ENCODE measurements at places on chromosomes 1 and 21.
A peak's percentile ranks its signal among the peaks of the same experiment; 100 is the strongest.

- no peak for DNase-seq
These were observed 51.1 kb downstream of the CSMD2 start for GRCh38 chr1:34113887-34114286.

GRCh38 chr1:16172964-16173446 lies 17.1 kb upstream of the EPHA2 start:
- DNase-seq: no peak

- DNase-seq: peak; percentile 60
These were observed 749 bp upstream of the GLUL start for GRCh38 chr1:182392050-182393028.

DNA sequence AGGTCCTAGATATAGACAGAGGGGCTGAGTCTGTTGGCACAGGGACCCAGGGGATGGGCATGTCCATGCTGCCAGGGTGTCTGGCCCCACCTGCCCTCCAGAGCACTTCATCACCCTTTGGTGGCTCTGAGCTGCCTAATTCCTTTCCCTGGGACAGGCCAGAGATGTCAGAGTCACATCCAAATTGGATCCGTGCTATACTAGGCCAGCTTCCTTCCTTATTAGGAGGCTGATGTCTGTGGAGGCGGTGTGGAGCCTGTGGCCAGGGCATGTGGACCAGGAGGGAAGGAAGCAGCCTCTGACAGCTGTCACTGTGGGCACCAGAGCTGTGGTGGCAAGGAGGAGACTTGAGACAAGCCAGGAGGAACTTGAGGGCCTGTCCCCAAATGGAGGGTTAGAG lies 77.7 kb upstream of the TMEM51 start:
- no peak for DNase-seq

GRCh38 chr1:82160036-82160435 lies 359.3 kb downstream of the ADGRL2 start:
- no peak for DNase-seq

GRCh38 chr1:153790313-153790965 lies 15.2 kb downstream of the SLC27A3 start:
- no peak for DNase-seq

DNA sequence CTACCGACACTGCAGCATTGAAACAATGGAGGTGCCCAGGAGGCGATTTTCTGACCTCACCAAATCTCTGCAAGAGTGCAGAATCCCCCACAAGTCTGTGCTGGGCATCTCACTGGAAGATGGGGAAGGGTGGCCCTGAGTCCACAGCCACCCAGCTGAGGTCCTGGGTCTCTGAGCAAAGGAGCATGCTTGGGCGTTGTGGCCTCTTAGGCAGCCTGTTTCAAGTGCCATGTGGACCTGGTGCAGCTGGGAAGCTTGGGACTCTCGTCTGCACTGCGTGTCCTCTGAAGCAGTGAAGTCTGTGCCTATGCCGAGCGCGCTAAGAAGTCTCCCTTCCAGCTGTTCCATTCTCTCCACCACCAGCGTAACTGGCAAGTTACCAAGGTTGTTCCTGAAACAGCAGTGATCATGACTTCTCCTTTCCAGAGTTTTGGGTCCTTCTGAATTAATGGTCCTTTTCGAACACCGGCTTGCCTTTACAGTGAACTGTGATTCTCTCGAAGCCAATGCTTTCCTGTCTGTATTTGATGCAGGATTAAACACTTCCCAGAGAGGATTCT lies 5.0 kb upstream of the PLA2G2C start:
- DNase-seq: no peak

- DNase-seq: no peak
These were observed 359.2 kb upstream of the NCAM2 start for GRCh38 chr21:20639026-20639425.

DNA sequence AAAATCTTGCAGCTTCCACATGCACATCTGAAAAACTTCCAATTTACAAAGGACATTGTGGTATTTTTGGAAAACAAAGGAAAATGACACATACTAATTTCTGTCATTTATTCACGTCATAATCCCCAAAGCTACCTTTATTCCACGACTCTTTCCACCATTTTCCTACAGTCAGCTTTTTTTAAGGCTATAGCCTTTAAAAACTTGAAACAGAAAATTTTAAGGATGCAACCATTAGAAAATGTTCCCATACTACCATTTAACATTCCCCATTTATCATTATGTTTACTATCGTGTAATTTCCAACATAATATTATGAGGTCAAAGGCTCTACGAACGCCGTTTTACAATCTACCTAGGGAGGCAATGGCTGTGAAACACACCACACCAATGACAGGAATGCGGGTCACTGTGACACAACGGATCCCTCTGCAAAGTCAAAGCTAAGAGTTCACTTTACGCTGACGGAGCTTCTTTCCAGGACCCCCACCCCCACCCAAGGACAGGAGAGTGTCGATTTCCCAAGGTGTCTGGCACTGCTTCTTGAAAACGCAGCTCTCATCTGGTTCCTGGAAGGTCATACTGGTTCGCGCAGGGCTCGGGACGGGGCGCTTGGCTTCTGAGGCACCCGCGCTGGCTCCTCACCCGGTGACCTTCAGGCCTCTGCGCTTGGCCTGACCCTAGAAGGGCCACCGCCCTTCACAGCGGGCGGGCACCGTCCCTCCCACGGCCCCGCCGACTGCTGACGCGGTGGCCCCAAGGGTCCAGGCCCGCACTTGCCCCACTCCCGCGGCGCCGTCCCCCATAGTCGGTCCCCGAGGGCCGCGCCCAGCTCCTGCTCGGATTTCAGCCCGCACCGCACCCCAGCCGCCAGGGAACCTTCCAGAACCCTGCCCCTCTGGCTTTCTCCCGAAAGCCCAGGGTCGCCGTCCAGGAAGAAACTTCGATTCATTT lies 50.5 kb upstream of the ATF3 start:
- no peak for DNase-seq

DNA sequence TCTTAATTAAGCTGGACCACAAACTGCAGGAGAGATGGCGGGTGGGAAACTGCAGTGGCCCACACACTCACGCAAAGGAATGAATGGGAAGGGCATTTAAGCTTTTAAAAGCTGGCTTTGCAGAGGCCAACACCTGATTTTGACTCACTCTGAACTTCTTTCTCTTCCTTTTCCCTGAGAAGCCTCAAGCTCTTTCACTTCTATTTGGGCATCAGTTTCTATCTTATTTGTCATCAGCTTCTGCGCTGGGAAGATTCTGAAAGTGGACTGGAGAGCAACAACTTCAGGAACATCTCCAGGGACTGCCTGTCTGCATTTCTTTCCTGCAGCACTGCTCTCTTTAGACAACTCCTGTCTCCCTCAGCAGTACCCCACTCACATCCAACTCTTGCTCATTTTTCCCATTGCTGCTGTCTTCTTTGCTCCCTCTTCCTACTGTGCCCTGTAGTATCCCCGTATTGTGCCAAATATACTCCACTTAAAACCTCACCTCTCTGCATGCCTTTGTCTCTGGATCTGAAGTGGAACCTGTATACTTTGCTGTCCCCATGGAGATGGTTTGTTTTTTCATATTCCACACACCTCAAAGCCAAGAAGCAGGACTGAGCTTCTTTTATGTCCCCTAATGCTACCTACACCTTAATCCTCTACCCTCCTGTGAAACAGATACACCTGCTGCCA lies 143.3 kb upstream of the JUN start:
- DNase-seq: no peak

GRCh38 chr1:158324395-158324794 lies 6.9 kb downstream of the CD1B start:
- DNase-seq: no peak

GRCh38 chr1:180560868-180561600 lies 2.3 kb downstream of the OVAAL start:
- no peak for DNase-seq

DNA sequence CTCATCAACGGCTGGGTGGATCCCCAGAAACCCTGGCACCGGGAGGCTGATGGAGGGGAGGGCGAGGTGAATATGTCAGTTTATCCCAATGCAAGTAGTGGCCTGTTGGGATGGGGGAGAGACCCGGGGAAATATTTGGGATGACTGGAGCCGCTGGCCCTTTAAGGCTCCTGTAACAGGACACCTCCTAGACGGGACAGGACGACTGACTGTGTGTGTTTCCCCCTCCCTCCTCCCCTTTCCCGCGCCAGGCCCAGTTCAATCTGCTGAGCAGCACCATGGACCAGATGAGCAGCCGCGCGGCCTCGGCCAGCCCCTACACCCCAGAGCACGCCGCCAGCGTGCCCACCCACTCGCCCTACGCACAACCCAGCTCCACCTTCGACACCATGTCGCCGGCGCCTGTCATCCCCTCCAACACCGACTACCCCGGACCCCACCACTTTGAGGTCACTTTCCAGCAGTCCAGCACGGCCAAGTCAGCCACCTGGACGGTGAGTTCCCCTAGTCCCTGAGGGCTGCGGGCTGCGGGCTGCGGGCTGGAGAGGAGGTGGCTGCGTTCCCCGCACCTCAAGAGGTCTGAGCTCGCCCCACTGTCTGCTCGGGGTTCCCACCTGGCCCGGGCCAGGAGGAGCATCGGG lies 44.8 kb upstream of the CCDC27 start:
- no peak for DNase-seq

- no peak for DNase-seq
These were observed 415.7 kb upstream of the DAB1 start for GRCh38 chr1:57839526-57839925.

GRCh38 chr1:237179503-237179902 lies 137.5 kb downstream of the RYR2 start:
- no peak for DNase-seq

DNA sequence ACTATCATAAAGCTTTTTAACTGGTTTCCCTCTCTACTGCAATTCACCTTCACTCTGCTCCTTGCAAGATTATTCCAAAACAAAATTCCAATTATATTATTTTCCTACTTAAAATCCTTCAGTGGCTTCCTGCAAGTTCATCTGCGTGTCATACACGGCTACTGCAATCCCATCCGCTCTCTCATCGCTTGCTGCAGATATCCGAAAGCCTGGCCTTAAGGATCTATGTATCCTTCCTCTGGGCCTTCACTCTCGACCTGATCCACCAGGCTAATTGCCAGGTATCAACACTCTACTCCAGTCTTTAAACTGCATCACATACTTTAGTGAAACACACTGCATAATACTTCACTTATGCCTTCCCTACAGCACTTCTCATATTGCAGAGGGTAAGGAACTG lies 44.0 kb downstream of the VAV3 start:
- DNase-seq: no peak

DNA sequence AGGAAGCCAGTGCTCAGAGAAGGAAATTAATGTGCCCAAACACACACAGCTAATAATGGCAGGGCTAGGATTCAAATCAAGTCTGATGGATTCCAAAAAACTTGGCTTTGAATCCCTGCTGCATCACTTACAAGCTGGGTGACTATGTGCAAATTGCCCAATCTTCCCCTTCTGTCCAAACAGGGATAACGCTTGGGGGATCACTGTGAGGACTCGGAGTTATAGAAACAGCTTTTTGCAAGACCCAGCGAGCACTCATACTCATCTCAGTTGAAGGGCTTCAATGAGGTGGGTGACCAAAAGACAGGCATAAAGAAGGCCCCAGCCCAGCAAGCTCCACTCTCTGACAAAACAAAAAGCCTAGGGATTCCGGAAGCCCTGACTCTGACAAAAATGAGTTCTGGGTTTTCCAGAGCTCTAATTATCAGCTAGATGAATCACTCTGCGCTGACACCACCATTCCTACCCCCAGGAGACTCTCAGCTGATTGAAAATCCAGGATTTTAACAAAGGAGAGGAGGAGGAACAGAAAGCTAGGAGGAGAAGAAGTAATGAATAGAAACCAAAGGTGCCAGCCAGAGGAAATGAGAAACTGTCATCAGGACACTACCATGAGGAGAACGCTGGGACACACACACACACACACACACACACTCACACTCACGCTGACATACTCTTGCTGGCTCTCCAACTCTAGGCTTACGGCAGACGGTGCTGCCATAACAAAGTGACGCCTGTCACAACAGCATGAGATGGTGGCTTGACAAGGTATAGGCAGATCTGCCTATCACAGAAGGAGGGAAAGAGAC lies 1.6 kb upstream of the STK40 start:
- peak; percentile 50 for DNase-seq

DNA sequence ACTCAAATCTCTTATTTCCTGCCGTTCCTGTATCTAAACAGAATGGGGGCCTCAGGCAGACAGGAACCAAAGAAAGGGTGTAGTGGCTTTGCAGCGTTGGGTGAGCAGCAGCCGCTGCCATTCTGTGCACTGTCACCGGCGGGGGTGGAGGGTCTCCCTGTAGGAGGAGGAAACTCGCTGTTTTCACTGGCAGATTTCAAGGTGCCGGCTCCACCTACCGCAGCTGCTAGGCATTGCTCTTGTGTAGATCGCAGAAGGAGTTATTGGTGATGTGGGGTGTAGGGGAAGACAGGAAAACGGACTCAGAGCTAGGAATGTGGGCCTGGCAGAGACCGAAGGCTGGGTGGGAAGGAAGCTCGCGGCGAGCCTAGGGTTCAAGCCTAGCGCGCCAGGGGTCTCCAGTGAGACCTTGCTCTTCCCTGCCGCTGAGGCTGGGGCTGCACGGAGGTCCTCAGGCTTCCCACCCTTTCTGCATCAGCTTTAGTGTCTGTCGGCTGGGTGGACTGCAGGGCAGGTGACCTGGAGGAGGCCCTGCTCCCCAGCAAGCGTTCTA lies 20.8 kb downstream of the ATP5PO start:
- DNase-seq: peak; percentile 44

- DNase-seq: no peak
These were observed 18.9 kb upstream of the OR10J5 start for GRCh38 chr1:159554696-159555095.

GRCh38 chr1:175479521-175480342 lies 263.7 kb downstream of the TNR start:
- no peak for DNase-seq

DNA sequence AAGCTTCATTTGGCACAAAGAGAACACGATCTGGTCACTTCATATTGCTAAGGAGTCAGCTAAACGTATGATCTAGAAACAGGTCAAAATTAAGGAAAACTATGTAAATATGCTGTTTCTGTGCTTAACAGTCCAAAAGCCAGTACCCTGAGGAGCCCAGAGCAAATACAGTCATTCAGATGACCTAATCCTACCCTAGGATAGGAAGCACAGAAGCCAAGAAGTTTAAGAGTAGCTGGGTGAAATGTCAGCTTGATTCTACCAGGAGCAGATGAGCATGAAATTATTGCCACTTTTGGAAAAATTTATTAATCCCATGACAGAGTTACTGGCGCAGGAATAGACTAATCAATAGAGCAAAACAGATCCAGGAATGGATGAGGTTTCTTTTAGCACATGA lies 18.3 kb downstream of the SORT1 start:
- DNase-seq: no peak

DNA sequence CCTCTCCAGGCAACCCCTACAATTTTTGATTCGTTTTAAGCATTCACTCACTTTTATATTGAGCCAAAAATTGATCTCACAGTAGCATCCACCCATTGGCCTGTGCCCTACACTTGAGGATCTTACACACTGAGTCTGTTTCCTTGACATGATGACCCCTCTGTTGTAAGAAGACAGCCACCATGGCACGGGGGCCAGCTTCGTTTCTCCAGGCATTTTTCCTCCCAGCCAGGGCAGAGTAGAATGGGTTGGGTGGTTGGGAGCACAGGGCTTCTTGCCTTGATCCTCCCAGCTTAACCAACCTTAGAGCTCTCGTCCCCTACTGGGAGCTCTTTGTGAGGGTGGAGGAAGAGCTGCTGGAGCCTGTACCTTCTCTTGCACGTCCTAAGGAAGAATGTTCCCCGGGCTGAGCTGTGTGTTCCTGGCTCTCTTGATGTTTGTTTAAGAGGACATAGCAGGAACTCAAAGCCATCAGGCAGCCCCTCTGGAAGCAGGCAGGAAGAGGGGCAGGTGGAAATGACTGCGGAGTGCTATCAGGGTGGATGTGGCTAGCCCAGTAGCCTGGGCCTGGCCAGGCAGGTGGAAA lies 213.2 kb upstream of the TMEM51 start:
- no peak for DNase-seq

Measured in B cell (primary cell).